Hindlimb muscle (tissue), 1 donor: ENCODE measurements at places on chromosomes 12 and 14.

DNA sequence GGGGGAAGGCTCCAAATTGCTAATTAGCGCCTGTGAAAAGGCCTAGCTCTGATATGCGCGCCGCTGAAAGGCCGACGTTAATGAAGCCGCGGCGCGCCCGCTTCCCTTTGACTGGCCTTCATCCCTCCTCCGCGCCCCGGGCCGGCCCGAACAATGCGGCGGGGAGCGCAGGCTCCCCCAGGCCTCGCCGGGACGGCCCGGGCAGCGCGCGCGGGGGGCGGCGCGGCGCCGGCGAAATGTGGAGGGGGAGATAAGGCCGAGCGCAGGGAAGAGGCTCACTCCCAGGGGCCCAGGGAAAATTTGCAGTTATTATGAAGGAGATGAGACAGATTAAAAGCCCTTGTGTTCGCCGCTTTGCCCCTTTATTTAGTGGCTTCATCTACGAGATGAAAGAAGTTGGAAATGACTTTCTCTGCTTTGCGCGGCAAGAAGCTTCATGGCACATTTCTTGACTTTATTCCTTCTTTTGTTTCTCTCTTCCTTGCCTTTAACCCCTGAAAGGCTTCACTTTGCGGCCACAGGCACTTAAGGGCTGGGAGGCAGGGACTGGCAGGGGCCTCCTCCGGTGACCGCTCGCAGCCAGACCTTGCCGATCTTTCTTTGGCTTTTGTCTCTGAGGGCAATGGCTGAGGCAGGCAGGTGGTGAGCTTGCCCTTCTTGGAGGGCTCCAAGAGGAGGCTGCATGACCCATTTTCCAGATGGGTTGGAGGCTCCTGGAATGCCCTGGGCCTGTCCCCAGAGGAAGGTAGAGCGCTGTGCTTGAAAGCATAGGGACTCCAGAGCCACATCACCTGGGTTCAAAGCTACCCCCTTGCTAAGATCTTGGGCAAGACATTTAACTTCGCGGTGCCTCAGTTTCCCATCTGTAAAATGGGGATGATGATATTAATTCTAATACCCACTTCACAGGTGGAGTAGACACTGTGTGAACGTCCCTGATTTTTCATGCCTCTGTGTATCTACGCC, 12.7 kb upstream of the GPATCH2L start:
- no peak for DNase-seq

- DNase-seq = no peak
Observed at GRCh38 chr12:11433664-11434063, 38.3 kb upstream of the PRB2 start.

DNA sequence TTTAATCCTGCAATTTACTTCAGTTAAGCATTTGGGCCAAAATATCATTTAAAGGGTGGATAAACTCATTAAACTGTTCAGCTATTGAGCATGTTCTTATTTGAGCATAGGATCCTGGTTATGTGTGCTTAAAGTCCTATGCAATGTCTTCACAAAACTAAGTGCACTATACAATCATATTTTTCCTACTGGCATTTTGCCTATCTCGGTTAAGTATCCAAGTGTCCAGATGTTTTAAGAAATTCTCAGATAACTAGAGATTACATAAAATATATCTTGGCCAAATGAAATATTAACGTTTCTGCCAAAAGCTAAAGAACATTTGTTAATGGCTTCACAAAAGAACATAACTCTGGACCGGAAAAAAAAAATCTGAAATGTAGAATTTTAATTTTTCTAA, 250.8 kb upstream of the LRFN5 start:
- DNase-seq = peak; percentile 2

DNA sequence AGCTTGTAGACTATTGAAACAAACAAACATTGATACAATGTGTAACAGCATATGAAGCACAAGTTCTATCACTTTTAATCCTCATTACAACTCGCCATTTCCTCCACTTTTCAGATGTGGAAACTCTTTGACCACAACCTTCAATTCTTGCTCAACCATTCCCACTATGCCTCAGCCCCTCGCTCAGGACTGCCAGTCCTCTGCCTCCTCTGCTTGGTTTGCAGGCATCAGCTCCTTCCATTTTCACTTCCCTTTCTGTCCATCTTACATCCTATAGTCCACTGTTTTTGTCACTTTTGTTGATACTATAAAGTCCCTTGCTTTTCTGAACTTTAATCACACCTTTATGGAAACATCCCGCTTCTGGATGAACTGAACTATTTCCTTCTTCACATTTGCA, 28.2 kb upstream of the CD27 start:
- DNase-seq = no peak

- no peak for DNase-seq
Observed at GRCh38 chr12:3043406-3043805, 33.8 kb upstream of the TSPAN9 start.

- DNase-seq = no peak
Observed at GRCh38 chr12:83859021-83859420, 1053.6 kb downstream of the SLC6A15 start.

DNA sequence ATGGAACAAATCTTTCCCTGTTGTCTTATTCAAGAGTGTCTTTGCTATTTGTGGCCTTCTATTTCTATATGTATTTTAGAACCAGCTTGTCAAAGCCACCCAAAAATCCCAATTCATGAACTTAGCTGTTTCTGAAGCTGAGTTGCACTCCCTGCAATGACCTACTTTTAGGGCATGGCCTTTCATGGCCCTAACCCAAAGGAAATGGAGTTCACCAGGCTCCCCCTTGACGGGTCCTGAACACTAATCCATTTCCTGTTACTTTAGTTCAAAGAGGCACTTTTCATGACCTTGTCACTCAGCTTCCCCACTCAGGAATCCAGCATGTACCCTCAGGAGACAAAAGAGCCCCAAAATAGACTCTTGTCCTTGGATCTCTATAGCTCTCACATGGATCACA, 7.6 kb downstream of the TMED8 start:
- no peak for DNase-seq

GRCh38 chr12:10365696-10366405, 24.0 kb downstream of the KLRK1 start:
- no peak for DNase-seq

DNA sequence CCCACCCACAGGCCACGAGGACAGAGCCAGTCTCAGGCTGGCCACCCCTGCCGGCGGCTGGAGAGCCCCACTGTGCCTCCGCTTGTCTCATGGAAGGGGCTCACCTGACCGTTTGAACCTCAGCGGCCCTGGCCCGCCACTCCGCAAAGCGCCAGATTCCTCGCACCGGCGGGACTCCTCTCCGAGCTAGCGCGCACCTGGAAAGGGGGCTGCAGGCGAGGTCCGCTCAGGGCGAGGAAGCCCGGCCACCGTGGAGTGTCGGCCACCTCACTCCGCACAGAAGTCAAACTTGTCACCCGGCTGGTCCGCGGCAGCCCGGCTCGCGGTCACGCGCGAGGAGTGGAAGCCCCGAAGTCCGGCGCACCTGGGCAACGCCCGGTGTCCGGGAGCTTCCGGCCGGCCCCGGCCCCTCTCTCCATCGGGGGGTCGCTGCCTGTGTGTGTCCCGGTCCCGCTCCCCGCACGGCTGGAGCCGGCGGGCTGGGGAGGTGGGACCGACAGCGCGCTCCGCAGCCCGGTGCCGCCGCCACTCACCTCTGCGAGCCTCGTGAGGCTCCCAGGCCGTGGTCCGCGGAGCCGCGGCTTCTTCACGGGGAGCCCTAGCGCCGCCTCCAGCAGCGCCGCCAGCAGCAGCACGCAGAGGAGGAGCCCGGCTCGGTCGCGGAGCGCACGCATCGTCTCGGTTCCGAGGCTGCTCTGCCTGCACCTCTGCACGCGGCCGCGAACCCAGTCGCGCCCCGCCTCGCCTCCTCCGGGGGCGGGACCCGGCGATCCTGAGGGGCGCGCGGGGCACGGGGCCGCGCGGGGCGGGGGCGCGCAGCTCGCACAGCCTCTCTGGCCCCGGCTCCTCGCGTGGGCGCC, at the start of gene ISM2:
ISM2 (minus strand) TSS at position 697 of the 860 bp plus-strand sequence; CDS start at position 674, 23 bp downstream.
- peak; percentile 15 for DNase-seq

- peak; percentile 24 for DNase-seq
Observed at GRCh38 chr12:82504409-82504808, 146.1 kb downstream of the METTL25 start.

- DNase-seq = no peak
Observed at GRCh38 chr14:98227727-98228111, 1044.3 kb downstream of the BCL11B start.

DNA sequence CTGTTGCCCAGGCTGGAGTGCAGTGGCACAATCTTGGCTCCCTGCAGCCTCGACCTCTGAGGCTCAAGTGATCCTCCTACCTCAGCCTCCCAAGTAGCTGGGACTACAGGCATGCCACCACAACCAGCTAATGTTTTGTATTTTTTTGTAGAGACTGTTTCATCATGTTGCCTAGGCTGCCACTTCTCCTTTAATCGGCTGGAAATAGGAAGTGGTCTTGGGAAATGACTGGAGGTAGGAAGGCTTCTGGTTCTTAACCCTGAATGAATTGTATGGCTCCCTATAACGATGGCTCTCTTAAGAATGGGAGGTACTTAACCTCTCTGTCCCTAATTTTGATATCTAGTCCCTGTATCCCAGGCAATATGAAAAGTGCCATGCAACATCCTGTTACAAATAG, 113.9 kb upstream of the USP15 start:
- DNase-seq = no peak

GRCh38 chr14:68421116-68421515, 371.8 kb downstream of the ZFP36L1 start:
- no peak for DNase-seq

DNA sequence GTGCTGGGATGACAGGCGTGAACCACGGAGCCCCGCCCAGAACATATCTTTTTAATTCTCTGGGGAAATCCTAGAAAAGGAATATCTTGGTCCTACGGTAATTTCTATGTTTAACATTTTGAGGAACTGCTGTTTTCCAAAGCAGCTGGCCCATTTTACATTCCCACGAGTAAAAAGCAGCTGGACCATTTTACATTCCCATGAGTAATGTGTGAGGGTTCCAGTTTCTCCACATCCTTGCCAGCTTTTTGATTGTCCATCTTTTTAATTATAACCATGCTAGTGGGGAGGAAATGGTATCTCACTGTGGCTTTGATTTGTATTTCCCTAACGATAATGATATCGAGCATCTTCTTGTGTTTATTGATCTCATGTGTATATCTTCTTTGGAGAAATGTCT, 4.4 kb upstream of the P2RX4 start:
- no peak for DNase-seq

GRCh38 chr12:6914947-6915788, 788 bp downstream of the ENO2 start:
- no peak for DNase-seq

GRCh38 chr14:58985786-58986185, 202.7 kb upstream of the DAAM1 start:
- no peak for DNase-seq

DNA sequence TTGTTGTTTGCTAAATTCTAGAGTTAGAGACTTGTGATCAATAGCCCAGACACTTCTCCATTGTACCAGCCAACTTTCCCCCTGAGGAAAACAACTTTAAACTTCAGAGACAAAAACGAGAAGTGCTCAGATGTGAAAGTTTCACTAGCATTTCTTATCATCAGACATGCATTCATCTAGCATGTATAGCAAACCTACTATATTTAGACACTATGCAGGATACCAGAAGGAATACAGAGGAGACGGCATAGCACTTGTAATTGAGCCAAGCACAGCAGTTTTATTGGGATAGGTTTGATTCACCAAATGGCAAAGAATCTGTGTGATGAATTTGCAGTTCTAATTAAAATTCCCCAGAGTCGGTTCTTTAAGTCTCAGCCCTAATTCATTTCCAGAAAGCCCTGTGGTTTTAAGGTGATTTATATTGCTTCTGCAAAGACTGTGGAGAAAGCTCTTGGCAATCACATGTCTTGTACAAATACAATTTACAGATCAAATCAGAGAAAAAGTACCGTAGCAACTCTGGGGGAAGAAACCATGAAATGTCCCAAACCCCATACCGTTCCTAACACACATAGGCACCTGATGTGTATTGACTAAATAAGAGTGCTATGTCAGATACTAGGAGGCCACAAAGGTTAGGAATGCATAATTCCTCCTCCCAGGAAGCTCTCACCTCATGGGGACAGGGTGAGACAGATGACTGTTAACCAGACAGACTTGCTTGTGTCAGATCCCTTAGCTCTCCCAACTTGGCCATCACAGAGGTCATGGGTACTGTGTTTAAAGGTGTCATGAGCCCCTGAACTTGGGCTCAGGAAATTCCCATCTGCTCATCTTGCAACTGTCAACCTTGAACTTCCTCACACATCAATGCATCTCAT, 69.6 kb upstream of the KRAS start:
- DNase-seq = no peak

DNA sequence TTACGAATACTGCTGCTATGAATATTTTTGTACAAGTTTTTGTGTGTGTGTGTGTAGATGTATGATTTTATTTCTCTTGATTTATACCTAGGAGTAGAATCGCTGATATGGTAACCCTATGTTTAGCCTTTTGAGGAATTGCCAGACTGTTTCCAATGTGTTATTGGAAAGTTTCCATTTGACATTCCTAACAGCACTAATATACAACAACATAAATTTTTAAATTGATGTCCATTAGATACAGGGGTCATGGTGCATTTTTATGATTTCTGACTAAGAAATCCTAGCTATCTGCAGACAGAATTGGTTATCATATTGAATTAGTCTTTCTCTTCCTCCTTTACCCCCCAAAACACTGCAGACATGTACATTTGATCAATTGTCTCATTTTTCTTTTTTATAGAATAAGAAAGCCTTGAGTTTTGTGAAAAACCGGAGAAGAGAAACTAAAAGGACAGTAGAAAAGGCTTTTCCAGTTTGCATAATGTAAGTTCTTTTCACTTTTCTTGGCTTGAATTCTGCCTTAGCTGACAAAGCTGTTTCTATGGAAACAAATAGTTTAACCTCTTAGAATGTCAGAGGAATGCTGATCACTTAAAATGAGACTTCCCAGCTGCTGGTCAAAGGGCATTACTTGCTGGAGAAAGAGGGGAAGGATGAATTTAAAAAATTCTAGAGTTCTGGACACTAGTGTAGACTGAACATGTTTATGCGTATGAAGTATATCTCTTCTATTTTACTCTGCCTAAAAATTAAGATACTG, 28.2 kb downstream of the PALS1 start:
- peak; percentile 38 for DNase-seq

GRCh38 chr14:103177376-103177775, 54.1 kb downstream of the TNFAIP2 start:
- no peak for DNase-seq

DNA sequence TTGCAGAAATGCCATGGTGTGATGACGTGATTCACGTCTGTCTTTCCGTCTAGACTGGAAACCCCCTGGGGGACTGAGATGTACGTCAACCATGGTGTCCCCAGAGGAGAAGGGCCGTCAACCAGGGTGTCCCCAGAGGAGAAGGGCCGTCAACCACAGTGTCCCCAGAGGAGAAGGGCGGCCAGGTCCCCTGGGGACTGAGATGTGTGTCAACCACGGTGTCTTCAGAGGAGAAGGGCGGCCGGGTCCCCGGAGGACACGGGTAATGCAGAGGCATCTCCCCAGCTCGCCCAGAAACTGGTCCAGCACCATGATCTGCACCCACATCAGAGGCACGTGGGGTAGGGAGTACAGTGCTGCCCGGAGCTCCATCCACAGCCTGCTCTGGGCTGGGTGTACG, 30.6 kb upstream of the GALNT9 start:
- DNase-seq = no peak

DNA sequence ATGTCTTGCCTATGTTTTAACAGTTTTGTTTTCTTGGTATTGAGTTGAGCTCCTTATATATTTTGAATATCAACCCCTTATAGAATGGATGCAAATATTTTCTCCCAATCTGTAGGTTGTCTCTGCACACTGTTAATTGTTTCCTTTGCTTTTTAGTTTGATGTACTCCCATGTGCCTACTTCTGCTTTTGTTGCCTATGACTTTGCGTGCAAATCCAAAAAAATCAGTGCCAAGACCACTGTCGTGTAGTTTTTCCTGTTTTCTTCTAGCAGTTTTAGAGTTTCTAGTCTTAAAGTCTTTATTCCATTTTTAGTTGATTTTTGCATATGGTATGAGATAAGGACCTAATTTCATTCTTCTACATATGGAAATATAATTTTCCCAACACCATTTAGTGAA, 28.8 kb downstream of the SENP1 start:
- DNase-seq = no peak
